ENCODE measurements at places on chromosomes 3 and 15.
A peak's percentile ranks its signal among the peaks of the same experiment; 100 is the strongest.

GRCh38 chr3:155742349-155742965 lies 2.4 kb downstream of the PLCH1 start:
- DNase-seq, result no peak

- peak; percentile 30 for DNase-seq
Observed at GRCh38 chr3:160174621-160175020, 50.6 kb upstream of the C3orf80 start.

DNA sequence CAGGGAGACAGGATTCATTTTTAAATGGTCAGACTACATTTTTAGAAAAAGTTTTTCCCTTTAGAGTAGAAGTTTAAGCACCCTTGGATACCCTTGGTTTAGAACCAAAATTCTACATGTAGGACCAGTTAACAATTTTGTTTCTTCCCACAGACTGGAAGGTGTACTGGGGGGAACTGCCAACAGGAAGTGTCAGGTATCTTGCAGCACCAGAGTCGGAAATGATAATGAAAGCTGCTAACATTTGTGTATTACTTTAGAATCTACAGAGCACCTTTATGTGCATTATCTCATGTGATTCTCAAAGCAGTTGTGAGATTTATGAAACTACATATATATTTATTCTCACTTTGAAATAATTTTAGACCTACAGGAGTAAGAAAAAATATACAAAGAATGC lies 21.5 kb downstream of the SPRED1 start:
- DNase-seq, result no peak

- DNase-seq, result no peak
Observed at GRCh38 chr3:23964537-23965235, 19.6 kb downstream of the NR1D2 start.
